ENCODE measurements at places on chromosomes 5 and 9.

DNA sequence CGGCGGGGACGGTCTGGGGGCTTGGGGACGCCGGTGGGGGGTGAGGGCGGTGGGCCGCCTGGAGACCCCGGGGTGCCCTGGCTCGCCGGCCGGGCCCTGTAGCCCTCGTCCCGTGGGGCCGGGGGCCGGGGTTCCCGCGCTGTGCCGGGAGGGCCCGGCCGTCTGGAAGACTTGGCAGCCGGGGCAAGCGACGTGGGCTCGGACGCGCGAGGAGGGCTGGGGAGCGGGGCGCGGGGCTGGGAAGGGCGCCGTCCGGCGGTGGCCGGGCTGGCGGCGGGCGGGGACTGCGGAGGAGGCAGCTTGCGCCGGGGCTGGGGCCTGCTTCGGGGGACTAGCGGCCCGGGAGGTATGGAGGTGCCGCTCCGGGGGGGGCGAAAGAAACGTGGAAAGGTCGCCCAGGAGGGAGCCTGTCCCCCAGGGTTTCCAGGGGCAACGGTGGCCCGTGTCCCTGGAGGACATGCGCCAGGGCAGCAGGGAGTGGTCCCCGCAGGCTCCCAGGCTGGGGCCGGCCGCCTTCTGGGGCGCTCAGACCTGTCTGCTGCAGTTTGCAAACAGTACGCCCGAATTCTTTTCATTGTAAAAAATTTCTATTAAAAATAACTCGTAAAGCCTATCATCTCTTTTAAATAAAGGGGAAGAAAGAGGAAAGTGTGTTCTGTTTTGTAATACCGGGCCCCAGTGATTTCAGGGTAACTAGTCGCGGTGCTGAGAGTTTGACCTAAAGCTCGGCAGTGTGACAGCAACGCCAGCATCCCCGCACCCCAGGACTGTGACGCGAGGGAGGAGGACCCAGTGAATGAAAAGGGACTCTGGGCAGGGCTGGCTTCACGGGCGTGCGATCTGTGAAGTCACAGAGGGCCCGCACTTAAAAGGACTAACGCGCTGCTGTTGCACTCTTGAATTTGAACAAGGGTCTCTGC, 752 bp upstream of the ANKH start:
- peak; percentile 60 for DNase-seq

- no peak for DNase-seq
These were observed 53.9 kb downstream of the CFAP95 start for GRCh38 chr9:69874301-69875060.

DNA sequence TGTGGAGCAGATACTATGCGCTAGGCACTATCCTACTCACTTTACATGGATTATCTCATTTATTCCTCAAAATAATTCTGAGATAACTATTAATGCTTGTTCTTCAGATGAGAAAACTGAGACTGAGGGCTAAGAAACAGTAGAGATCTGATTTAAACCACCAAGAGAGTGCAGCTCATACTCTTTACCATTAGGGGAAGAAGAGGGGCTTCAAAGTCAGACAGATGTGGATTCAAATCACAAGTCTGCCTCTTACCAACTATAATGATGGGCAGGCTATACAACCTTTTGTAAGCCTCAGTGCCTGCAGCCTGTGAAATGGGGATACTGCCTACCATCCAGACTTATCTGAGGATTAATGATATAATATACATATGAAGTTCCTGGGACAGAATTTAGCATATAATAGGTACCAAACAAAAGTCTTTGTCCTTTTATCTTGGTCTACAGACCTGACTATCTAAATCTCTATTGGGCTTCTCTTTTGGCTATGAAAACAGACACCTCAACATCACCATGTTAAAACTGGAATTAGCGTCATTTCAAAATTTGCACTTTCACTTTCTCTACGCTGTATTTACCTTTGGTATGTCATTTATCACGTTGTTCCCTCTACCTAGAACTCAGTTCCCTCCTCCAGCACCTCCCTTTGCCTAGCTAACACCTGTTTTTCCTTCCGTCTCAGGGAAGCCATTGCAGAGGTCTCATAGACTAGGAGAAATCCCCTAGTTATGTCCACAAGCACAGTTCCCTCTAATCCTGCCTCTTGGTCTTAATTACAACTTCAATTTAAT, 13.8 kb upstream of the TMEM267 start:
- no peak for DNase-seq

DNA sequence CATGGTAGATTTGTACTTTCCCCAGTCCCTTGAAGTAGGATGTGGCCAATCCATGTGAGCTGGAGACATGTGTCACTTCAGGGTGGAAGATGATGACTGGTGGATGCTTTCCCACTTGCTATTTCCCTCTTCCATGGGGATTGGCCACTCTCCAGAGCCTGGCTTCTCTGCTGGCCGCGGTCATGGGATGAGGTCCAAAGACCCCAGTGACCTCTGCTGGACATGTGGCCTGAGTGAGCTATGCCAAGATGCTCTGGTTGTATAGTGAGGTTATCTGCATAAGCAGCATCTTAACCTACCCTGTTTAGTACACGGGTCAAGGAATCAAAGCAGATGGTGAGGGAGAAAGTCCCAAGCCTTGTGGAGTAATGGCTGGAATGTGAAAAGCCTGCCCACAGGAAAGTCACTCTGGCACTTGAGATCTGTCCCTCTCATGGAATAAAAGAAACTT, 47.1 kb downstream of the SH3PXD2B start:
- no peak for DNase-seq

- no peak for DNase-seq
These were observed 113.0 kb downstream of the VPS13A start for GRCh38 chr9:77290373-77290772.
